ENCODE measurements at places on chromosomes 1 and 21.

DNA sequence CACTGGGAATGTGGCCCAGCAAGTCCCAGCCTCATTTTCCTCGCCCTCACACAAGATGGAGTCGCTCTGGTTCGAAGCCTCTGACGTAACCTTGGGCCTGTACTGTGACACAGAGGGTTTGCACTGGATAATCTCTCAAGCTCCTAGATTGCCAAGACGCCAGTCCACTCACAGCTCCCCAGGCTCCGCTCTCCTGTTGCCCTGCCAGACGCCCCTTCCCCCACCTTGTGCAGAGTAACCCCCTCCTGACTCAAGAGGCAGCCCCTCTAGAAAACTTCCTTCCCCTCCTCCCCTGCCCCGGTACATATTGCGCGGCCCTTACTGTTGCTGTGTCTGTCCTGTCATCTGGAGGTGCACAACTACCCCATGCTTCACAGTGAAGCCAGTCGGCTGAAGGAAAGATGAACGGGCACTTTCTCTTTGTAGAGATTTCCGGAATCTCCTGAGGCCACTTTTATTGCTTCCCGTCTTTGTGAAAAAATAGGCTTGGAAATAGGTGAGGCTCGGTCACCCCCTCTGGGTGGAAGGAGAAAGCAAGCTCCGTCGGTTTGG lies 981 bp upstream of the KIAA1614 start:
- DNase-seq: no peak

- DNase-seq: no peak
Observed at GRCh38 chr1:99326215-99326949, 62.1 kb downstream of the PLPPR4 start.

- no peak for DNase-seq
Observed at GRCh38 chr1:203726417-203726867, 38.5 kb upstream of the LAX1 start.

DNA sequence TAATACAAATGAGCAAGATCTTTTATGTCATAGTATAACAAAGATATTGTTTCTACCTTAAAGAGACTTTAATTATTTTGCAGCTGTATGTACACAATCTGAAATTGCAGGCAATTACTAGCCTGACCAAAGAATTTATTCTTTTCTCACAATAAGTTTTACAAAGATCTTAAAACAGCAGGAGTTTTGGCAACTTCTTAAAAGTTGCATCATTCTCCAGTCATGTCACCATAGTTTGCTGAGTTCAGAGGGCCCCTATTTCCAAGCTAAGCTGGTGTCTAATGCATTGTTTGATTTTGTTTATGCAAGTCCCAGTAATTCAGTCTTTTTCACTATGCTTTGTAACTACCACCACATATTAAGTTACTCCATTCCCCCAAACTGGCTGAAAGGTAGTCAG lies 114.8 kb downstream of the DNAH14 start:
- no peak for DNase-seq

Measured in epithelial cell of proximal tubule (primary cell).